ENCODE measurements at places on chromosomes 6 and 20.

- H3K27me3 ChIP-seq = no peaks in the 10 kb centered on the region
- DNase-seq = no peak
- H3K4me1 ChIP-seq = peaks cover 4% of the 10 kb centered on the region
- peaks cover 11% of the 10 kb centered on the region for H3K36me3 ChIP-seq
- H3K27ac ChIP-seq = peak overlapping the region; percentile 6
- H3K4me3 ChIP-seq = no peak overlapping the region
These were observed 28.6 kb downstream of the CDK19 start for GRCh38 chr6:110786696-110787095.

GRCh38 chr20:40641202-40641601, 47.8 kb downstream of the MAFB start:
- no peak overlapping the region for H3K4me3 ChIP-seq
- H3K27me3 ChIP-seq = peaks cover 13% of the 10 kb centered on the region
- H3K27ac ChIP-seq = no peak overlapping the region
- no peaks in the 10 kb centered on the region for H3K36me3 ChIP-seq
- peaks cover 11% of the 10 kb centered on the region for H3K4me1 ChIP-seq
- no peak for DNase-seq

DNA sequence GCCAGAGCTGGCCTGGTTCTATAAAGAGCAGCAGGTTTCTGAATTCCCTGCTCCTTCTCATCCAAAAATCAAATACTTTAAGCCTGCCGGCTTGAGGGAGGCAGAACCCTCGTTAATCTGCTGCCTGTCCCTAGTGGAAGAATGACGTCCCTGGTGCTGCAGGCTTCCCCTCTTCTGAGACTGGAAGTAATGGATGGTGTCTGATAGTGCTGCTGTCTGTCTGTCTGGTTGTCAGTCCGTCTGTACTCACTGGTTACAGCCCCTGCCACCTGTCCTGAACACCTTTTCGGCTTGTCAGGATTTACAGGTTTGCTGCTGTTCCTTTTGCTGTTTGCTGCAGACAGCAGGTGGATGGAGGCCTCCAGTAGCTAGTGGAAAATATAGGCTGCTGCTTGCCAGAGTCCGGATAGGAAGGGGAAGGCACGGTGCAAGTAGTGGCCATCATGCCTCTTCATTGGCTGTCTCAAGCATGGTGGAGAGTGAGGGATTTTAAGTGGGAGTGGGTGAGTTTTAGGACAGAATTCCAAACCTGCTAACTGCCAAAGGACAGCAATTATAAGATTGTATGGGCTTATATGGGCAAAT, 2.5 kb downstream of the RIMS1 start:
- H3K4me3 ChIP-seq = no peak overlapping the region
- H3K4me1 ChIP-seq = peaks cover 5% of the 10 kb centered on the region
- no peak for DNase-seq
- no peak overlapping the region for H3K27ac ChIP-seq

- peaks cover 14% of the 10 kb centered on the region for H3K36me3 ChIP-seq
- no peak for DNase-seq
- H3K4me1 ChIP-seq = no peaks in the 10 kb centered on the region
These were observed 10.6 kb upstream of the ZNF76 start for GRCh38 chr6:35248965-35249364.

DNA sequence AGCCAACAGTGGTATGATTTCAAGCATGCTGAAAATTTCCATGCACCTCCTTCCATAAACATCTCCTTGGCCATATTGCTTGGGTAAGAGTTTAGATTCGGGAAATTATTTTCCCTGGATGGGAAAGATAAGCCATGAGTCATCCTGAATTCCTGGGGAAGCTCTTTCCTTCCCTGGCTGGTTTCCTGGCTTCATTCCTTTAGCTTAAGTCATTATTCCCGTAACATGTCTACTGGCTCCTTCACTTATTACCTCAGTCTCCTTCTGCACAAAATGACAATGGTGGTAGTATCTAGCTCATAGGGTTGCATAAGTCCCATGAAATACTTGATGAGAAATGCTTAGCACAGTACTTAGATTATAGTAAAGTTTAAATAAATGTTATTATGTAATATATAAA, 27.6 kb downstream of the TINAG start:
- H3K36me3 ChIP-seq = no peaks in the 10 kb centered on the region
- H3K4me3 ChIP-seq = no peak overlapping the region
- H3K4me1 ChIP-seq = no peaks in the 10 kb centered on the region
- no peak overlapping the region for H3K27ac ChIP-seq
